ENCODE measurements at places on chromosomes 1 and 21.

- DNase-seq, result no peak
Measured at GRCh38 chr1:165444897-165445370, at the start of gene RXRG. RXRG (minus strand) TSS chr1:165445126; CDS start chr1:165444893, 233 bp downstream.

DNA sequence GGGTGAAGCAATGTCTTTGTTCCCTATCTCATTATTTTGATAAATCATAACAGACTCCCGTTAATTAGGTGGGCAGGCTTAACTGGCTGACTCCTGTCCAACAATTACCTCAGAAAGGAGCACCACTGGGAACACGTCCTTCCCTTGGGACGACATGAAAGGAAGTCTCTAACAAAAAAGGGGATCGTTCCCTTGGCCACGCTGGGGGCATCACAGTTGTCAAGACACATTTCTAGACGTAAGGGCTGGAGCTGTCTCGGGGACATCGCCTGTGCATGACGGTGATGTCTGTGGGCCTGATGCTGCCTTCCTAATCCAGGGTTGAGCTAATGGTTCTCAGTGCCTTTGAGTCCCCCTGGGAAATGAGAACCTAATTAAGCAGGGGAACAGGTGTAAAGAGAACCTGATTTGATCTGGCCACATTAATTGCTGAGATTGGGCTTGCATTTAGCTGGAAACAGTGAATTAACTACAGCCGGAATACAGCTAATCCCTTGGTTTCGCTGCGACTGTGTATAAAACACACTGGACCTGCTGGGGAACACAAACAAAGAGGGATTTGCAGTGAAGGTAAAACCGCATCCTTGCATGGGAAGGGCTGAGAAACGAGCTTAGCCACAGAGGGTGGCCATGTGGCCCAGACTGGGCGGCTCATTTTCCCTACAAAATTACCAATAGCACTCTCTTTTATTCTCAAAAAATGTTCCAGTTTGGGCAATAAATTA, 111.8 kb downstream of the MRPS6 start:
- DNase-seq, result no peak

DNA sequence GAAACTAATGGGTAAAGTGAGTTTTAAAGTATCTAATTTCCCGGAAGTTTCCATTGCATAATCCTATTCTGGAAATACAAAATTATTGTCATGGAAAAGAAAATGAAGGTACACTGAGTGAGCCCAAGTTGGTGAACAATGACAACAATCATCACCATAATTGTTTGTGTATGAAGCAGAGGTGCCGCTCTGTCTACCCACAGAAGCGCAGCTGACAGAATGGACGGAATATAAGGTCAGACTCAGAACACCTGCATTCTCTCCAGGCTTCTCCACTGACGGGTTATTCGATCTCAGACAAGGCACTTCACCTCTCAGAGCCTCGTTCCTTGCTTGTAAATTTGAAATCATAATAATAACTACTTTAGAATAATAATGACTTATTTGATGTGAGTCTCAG, 99.1 kb upstream of the NGF start:
- no peak for DNase-seq

GRCh38 chr21:28750565-28750964, 242.1 kb downstream of the LTN1 start:
- DNase-seq, result no peak

- DNase-seq, result no peak
Measured at GRCh38 chr1:38249001-38249400, 202.4 kb upstream of the POU3F1 start.

DNA sequence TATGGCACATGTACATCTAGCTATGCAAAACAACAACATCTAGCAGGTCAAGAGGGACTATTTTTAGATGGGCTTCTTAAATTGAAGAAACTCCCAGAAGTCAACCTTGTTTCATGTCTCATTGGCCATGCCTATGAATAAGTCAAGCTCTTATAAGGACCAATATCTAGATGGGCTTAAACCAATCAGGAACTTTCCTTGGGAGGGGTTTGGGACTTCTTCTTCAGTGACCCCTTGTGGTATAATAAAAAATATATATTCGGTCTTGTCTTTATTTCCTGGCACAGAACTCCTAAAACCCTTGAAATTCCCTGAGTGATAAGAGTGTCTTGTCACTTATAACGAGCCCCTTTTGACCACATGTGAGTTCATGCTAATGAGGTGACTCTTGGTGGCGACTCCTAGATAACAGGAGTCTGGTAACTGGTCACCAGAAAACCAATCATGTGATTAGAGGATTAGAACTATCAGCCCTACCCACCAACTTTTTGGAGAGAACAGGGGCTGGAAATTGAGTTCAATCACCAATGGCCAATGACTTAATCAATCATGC, 218.3 kb downstream of the HHIPL2 start:
- DNase-seq, result no peak

DNA sequence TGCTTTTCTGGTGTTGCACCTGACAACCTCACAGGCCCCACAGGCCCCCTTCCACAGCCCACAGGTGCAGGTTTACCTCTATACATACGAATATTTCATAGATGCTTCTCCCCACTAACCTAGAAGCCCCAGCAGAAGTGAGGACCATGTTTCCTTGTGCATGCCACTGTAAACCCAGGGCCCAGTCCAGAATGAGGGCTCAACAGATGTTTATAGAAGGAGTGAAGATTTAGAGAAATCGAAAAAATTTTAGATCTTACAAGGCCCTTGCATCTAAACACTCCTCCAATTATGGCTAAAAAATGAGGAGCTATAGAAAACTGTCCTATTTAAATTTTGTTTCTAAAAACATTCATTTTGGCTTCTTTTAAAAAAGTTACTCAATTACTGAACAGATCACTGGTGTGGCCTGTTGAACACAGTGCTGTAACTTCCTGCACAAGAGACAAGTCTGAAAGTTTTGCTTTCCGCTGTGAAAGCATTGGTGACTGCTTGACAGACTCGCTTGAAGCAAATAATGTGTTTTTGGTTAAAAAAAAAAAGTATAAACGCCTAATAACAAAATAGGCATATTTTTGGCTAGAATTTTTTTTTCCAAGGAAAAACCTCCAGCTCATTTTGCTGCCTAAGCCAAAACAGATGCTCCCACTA, 1.2 kb downstream of the ABCB10 start:
- DNase-seq, result no peak

- DNase-seq, result no peak
Measured at GRCh38 chr1:197572169-197572568, 203.1 kb downstream of the DENND1B start.

DNA sequence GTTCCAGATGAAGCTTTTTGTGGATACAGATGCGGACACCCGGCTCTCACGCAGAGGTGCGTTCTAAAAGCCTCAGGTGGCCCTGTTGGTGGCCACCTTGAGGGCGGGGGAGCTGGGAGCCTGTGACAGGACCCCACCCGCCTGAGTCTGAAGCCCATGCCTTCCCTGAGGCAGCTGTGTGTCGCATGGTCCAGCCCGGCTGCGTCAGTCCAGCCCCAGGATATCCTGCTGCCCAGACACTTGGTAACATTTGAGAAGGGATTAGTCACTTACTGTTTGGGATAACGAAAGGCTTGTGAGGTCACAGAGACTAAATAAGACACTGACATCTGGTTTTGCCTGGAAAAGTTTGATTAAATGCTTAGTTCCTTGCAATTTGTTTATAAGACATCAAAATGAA, 68.9 kb downstream of the UCK2 start:
- DNase-seq, result no peak

- DNase-seq, result no peak
Measured at GRCh38 chr1:199690496-199690895, 337.0 kb upstream of the NR5A2 start.

Measured in stimulated activated CD4-positive, alpha-beta T cell treated with anti-CD3 and anti-CD28 coated beads, Interleukin-1b, Interleukin-23, amount 100 ng/mL, for 1 hour (primary cell).